ENCODE measurements at places on chromosomes 2 and 18. TPM values are rescaled to one million over a fixed set of nuclear protein-coding genes. Genes with fewer than 3 reads are reported as not detected.

DNA sequence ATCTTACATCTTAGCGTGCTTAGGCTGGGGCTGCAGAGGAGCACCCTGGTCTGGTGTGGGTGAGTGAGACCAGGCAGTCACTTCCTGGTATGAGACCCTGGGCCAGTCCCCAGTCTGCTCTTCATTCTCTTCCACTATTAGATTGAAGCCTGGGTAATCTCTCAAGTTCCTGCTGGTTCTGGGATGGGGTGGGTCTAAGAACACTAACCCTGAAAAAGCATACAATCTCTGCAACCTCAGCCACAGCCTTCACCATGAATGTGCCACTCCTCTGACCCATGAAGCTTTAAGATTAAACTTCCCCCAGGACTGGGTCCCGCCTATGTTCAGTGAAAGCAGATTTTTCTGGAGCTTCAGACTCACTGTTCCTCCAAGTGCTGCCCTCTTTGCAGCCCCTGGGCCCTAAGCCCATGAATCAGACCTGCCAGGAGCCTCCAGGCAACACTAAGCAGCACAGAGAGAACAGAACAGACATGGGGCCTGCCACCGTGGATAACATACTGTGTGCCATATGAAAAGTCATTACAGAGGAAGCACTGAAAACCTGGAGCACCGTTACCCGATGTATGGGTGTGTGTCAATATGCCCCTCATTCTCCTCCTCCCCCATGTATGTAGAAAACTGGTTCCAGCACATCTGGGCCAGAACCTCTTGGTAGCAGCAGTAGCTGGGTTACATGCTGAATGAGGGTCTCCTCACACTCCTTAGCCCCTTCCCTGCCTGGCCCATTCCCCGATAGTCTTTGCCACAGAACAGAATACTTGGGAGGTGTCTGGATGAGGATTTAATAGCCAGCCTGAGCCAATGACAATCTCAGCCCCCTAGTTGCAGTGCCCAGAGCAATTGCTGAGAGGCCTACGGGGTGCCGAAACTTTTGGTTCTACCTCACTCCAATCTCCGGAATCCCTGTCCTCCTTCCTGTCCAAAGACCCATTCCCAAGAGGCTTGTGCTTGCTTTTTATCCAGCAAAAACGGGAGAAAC lies 2.7 kb upstream of the SIX2 start:
- no peaks in the 10 kb centered on the region for H3K36me3 ChIP-seq
- no peak overlapping the region for H3K4me3 ChIP-seq
- H3K27ac ChIP-seq, result no peak overlapping the region
- peaks cover 21% of the 10 kb centered on the region for H3K4me1 ChIP-seq
- DNase-seq, result no peak

GRCh38 chr2:177031438-177032180 lies 181.0 kb upstream of the HNRNPA3 start:
- no peaks in the 10 kb centered on the region for H3K4me1 ChIP-seq
- H3K27ac ChIP-seq, result no peak overlapping the region
- peak; percentile 56 for DNase-seq
- H3K36me3 ChIP-seq, result no peaks in the 10 kb centered on the region
- no peak overlapping the region for H3K4me3 ChIP-seq
- peaks cover 1% of the 10 kb centered on the region for H3K27me3 ChIP-seq

DNA sequence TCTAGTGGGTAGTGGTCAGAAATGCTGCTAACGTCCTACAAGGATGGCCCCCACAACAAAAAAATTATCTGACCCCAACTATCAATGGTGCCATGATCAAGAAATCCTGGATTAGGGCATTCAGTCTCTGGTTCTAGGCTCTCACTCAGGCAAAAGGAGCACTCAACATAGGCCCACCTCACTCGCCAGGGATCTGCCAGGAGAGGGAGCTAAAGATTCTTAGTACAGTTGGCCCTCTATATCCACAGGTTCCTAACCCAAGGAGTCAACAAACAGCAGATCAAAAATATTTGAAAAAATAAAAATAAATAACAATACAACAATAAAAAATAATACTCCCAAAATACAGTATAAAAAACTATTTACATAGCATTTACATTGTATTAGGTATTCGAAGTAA lies 10.0 kb downstream of the SLC4A5 start:
- H3K36me3 ChIP-seq, result no peaks in the 10 kb centered on the region
- no peaks in the 10 kb centered on the region for H3K27me3 ChIP-seq
- no peak overlapping the region for H3K27ac ChIP-seq
- no peak for DNase-seq
- no peaks in the 10 kb centered on the region for H3K4me1 ChIP-seq

DNA sequence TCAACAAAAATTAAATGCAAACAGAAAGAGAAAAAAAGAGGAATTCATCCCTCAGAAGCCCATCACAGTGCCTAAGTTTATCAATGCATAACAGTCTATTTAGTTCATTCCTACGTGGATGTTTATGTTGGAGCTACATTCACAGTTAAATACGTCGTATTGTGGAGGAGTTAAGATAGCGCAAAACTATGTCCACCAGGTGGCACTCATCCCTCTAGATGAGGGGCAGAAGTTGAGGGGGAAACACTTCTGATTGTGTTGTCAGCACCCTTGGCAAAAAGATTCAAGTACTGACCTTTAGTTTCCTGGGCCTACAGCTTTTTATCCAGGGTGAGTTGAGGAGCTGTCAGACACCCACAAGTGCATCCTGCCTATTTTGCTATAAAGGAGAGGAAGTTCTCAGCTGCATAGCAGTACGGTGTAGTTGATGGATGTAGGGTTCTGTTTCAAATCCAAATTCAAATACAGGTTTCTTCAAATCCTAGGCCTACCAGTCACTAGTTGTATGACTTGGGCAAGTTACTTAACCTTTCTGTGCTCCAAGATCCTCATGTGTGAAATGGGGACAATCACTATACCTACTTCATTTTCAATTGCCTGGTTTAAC lies 26.8 kb upstream of the MYO1B start:
- H3K36me3 ChIP-seq, result no peaks in the 10 kb centered on the region
- peak; percentile 22 for DNase-seq
- no peaks in the 10 kb centered on the region for H3K27me3 ChIP-seq
- H3K4me1 ChIP-seq, result no peaks in the 10 kb centered on the region
- no peak overlapping the region for H3K27ac ChIP-seq

GRCh38 chr2:66853585-66853984 lies 418.7 kb downstream of the MEIS1 start:
- peak; percentile 35 for DNase-seq
- no peak overlapping the region for H3K4me3 ChIP-seq
- H3K4me1 ChIP-seq, result no peaks in the 10 kb centered on the region

- H3K4me3 ChIP-seq, result no peak overlapping the region
- H3K36me3 ChIP-seq, result no peaks in the 10 kb centered on the region
- no peaks in the 10 kb centered on the region for H3K4me1 ChIP-seq
- no peak for DNase-seq
- no peaks in the 10 kb centered on the region for H3K27me3 ChIP-seq
Observed at GRCh38 chr2:144249035-144249637, 270.8 kb downstream of the ZEB2 start.

- no peaks in the 10 kb centered on the region for H3K4me1 ChIP-seq
- no peaks in the 10 kb centered on the region for H3K36me3 ChIP-seq
- no peak overlapping the region for H3K27ac ChIP-seq
- no peak for DNase-seq
- no peaks in the 10 kb centered on the region for H3K27me3 ChIP-seq
Observed at GRCh38 chr2:117718048-117718447, 96.4 kb upstream of the DDX18 start.

Gene IAH1
- polyA plus RNA-seq, result 74.4 TPM

Gene CAPG
- polyA plus RNA-seq, result 71.2 TPM

DNA sequence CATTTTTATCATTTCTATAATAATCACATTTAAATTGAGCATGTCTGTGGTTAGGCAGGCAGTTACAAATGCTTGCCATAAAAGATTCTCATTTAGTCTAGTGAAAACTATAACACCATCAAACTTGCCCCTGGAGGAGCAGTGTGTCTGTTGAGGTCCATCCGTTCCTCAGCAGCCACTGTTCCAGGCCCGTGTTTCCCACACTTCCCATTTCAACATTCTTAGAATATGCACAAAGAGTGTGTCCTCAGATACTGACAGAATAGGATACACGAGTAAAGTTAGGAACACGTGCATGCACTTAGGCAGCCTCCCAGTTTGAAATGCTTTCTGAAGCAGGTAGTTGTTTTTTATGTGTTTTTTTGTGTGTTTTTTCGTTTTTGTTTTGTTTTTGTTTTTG lies 39.9 kb downstream of the NCK2 start:
- no peaks in the 10 kb centered on the region for H3K27me3 ChIP-seq
- no peak for DNase-seq
- H3K4me1 ChIP-seq, result peaks cover 9% of the 10 kb centered on the region
- no peaks in the 10 kb centered on the region for H3K36me3 ChIP-seq

DNA sequence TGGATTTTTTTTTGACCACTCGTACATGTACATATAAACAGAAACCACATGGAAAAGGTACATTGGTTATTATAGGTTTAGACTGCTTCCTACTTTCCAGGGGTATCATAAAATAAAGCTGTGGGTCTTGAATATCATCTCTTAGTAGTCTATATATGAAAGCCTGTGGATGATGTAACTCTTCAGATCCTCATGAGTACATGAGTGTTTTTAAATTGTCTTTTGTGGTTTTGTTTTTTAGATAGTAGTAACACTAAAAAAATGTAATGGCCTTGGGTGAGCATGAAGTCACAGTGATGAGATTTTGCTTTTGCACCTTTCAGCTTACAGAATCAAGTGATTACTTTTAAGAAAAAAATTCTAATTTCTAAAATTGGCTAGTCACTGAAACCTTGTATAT lies 80.2 kb downstream of the RAB3GAP1 start:
- H3K27ac ChIP-seq, result no peak overlapping the region
- H3K27me3 ChIP-seq, result no peaks in the 10 kb centered on the region
- no peak for DNase-seq
- H3K4me3 ChIP-seq, result no peak overlapping the region
- no peaks in the 10 kb centered on the region for H3K36me3 ChIP-seq
- H3K4me1 ChIP-seq, result no peaks in the 10 kb centered on the region

DNA sequence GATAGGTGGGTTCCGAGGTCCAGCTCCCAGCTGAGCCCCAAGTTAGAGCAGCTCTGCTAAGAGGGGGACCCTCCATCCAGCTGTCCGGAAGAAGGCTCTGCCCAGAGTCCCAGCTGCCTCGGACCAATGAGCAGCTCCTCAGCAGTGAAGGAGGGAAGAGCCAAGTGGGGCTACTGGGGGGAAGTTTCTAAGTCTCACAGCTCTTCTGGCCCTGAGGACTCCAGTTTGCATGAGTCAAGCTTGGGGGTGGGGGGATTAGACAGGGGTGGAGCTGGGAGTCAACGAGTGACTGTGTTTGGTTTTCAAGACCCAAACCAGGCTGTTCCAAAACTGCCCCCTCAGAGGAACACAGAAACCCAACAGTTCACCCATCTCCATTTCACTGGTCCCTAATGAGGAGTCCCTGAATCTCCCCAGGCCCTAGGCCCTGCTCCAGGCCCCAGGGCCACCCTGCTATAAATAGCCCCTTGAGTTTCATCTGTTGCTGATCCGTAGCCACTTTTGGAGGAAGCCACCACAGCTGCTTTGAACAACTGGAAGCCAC lies 100.9 kb downstream of the TNS1 start:
- DNase-seq, result peak; percentile 74
- peaks cover 80% of the 10 kb centered on the region for H3K4me1 ChIP-seq
- no peaks in the 10 kb centered on the region for H3K27me3 ChIP-seq
- H3K4me3 ChIP-seq, result peak overlapping the region; percentile 8
- H3K36me3 ChIP-seq, result peaks cover 59% of the 10 kb centered on the region
- H3K27ac ChIP-seq, result peak overlapping the region; percentile 97
